ENCODE measurements at places on chromosomes 5 and 9.

DNA sequence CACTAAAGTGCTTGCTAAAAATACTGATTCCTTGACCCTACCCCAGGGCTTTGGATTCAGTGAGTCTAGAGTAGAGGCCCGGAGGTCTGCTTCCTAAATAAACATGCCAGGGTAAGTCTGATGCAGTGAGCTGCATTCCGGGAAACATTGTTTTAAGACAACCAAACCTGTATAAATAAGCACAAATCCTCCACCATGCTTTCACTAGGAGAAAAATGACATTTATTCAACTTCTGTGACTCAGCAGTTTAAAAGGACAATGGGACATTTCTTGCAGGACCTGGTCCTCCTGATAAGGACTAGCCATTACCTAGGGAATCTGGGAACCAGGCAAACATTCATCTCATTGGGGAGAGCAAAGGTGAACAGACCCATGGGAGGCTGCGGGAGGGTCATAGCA is 335.3 kb downstream of the MLLT3 start:
- no peak for DNase-seq

GRCh38 chr5:17367256-17367840 is 130.7 kb upstream of the TAF11L2 start:
- no peak for DNase-seq

- no peak for DNase-seq
Observed at GRCh38 chr5:172603251-172603806, 37.7 kb upstream of the NEURL1B start.

DNA sequence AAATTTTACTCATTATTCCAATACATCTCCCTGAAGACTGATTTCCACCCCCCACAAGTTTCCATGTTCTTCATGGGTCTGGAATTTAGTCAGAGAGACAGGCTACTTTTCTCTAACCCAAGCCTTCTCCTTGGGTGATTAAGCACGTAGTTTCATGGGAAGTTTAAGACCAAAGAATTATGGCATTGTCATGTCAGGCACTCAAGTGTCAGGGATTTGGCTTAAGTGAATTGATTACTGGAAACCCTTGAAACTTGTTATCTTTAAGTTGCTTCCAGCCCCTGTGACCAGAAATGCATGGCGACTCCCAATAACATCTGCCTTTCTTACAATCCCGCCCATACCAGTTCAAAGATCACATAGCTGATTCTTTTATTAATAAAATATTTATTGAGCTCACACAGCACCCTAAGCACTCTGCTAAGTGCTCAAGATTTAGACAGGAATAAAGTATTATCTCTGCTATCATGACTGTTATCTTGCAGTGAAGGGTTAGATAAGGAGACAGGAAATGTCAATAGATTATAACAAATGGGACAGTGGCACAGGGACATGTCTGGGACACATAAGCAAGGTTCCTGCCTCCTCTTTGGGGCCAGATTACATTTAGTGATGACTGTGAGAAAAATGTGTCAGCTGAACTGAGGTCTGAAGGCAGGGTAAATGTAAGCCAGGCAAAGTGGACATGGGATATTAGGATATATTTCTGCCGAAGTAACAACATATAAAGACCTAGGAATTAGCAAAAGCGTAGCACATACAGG is 241.2 kb upstream of the TNC start:
- no peak for DNase-seq

DNA sequence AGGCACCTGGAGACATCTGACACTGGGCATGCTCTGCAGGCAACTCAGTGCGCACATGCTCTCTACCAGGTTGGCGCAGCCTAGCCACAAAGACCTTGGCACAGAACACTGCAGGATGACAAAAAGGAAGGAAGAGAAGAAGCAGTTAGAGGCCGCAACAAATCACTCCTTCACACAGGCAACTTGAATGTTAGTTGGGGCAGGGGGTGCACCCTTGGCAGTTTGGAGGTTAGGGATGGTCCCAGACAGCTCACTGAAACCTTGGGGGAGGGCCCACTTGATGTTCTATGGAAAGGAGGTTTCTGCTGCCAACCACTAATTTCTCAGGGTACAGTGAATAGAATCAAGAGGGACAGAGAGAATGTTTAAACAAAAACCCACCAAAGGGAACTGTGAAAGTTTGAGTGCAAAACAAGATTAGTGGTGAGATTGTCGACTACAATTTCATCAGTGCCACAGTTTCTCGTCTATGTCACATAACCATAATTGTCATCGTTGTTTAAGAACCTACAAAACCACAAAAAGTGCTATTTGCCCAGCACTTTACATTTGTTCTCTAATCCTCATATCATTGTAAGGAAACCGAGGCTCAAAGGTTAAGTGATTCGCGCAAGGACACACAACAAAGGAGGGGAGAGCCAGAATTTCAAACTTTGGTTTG is 48.7 kb downstream of the FBXW11 start:
- no peak for DNase-seq

Data from activated CD4-positive, alpha-beta T cell treated with anti-CD3 and anti-CD28 coated beads, Interleukin-2, amount 50 U/mL, for 1 hour (primary cell).